ENCODE measurements at places on chromosomes 16 and 17.

DNA sequence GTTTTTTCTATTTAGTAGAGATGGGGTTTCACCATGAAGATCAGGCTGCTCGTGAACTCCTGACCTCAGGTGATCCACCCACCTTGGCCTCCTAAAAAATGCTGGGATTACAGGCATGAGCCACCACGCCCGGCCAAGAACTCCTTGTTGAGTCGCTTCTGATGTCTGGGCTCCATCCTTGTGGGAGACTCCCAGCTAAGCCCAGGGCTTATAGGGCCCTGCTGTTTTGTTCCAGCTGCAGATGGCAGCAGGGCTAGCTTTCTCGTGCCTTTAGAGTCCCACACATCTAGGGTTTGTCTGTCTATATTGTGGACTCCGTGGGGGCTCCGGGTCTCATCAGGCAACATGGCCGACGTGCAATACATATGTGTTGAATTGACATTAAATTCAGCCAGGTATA, 39.3 kb upstream of the MED9 start:
- no peak for DNase-seq

GRCh38 chr17:68961214-68961882, 6.2 kb upstream of the ABCA8 start:
- DNase-seq, result no peak

GRCh38 chr17:7292194-7292593, 2.2 kb downstream of the YBX2 start:
- no peak for DNase-seq

- DNase-seq, result no peak
Observed at GRCh38 chr17:43615330-43616028, 46.2 kb downstream of the MEOX1 start.
